Immature natural killer cell (primary cell): ENCODE measurements at places on chromosomes 5 and 9.

DNA sequence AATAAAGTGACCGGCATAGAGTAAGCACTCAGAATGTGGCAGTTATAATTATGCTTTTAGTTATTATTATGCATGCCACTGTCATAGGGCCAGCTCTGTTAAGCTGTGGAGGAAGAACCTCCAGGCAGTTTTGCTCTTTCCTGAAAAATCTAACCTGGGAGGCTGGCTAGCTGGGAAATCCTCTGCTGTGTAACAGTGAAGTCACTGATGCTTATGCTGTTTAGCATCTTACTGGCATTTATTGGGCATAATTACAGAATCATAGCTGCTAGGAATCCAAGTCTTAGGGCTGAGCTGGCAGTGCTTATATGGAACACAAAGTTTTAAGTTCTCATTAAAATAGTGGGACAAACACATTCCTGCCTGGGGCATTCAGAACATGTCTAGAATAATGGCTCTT is 5.5 kb upstream of the GSN start:
- no peak for DNase-seq

- no peak for DNase-seq
Measured at GRCh38 chr5:94028001-94028400, 286.6 kb upstream of the POU5F2 start.

- no peak for DNase-seq
Measured at GRCh38 chr5:127772531-127772930, 69.3 kb downstream of the CCDC192 start.

DNA sequence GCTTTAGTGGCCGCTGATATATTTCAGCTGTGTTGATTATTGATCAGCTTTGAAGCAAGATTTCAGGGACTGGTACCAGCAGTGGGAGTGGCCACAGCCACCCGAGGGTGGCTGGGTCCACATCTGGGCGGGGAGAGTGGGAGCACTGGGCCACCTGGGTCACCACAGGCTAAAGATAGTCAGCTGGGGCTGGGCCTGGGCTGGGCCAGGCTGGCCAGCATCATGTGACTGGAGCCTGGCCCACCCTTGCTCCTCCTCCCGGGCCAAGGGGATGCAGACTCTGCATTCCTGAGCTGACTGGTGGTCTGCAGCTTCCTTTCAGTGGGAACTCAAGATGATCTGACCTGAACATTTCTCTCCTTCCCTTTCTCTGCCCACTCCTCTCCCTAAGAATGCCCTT is 27.1 kb downstream of the LARP1 start:
- DNase-seq: no peak

DNA sequence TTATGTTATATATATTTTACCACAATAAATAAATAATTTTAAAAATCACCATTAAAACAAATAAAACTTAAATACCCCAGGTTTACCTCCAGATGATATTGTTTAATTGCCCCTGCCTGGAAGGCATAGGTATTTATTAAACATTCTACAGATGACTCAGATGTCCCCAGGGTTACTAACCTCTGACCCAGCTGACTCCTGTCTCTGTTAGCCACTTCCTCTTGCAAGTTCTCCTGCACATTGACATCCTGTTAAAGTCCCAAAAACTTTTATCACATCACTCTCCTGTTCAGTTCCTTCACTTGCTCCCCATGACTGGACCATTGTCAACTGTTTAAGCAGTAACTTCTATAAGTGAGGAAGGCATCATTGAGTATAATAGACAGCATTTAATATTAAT is 37.0 kb upstream of the RAB3C start:
- DNase-seq: no peak

DNA sequence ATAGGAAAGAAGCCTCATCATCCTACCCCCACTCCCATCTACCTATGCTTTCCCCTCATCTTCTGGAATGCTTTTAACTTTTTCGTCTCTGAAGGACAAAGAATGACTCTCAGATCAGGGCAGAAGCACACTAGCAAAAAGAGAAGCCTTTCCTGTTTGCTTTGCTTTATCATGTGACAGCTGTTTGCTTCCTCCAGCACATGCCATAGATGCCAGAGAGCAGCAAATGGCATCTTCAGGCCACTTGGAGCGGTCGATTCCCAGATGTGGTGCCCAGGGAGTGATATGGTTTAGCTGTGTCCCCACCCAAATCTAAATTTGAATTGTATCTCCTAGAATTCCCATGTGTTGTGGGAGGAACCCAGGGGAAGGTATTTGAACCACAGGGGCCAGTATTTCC is 294.8 kb downstream of the GADD45G start:
- DNase-seq: no peak

- no peak for DNase-seq
Measured at GRCh38 chr9:3971391-3972082, 328.3 kb downstream of the GLIS3 start.

- no peak for DNase-seq
Measured at GRCh38 chr9:95901506-95901905, 26.0 kb downstream of the ERCC6L2 start.

- no peak for DNase-seq
Measured at GRCh38 chr9:94577571-94577970, 16.1 kb downstream of the FBP2 start.

DNA sequence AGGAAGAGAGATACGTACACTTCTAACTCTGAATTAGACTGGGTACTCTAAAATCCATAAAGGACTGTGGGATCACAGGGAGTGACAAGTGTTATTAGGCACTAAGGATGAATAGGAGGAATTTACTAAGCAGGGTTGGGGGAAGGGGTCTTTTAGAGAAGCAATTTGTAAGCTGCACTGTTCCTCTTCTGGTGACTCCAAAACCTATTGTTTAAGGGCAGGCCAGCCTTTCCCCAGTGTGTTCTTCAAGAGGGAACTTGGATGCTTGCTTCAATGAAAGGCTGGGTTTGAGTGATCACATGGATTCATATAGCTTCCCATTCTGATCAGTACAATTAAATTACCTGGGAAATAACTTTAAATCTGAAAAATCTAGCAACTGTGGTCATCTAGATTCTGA is 71.8 kb downstream of the STX17 start:
- DNase-seq: no peak

GRCh38 chr5:12704955-12705354 is 800.7 kb upstream of the CTNND2 start:
- no peak for DNase-seq

GRCh38 chr5:145129797-145130196 is 705.3 kb downstream of the PRELID2 start:
- DNase-seq: no peak

DNA sequence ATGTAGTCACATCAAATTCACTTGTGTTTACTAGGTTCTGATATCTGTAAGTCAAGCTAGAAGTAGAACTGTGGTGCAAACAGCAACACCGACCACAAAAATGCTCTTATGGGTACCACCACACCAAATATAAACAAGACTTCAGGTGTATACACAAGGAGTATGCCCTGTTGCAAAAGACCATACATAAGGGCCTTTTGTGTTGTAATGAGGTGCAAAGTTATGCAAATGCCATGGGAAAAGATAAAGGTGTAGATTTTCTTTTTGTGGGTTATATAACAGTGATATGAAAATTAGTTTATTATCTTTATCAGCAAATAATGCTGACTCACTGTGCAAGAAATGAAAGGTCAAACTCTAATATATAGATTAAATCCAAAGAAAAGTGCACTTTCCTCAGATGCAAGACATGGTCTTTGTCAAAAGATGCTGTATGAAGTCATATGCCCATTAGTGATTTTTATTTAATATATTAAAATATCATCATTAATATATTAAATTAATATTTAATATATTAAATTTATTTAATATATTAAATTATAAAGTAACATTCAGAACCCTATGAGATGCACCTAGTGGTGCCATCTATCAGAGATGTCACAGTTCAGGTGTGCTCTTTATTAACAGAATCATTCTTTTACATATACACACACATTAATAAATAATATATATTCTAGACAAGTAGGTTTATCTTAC is 26.7 kb upstream of the ALDH1A1 start:
- DNase-seq: no peak

- DNase-seq: no peak
Measured at GRCh38 chr5:59107692-59108091, 524.8 kb downstream of the RAB3C start.

- no peak for DNase-seq
Measured at GRCh38 chr9:110622368-110622767, 42.8 kb upstream of the SVEP1 start.

GRCh38 chr9:25960178-25960577 is 281.9 kb upstream of the TUSC1 start:
- no peak for DNase-seq

- no peak for DNase-seq
Measured at GRCh38 chr9:115050002-115050490, 67.9 kb downstream of the TNC start.

DNA sequence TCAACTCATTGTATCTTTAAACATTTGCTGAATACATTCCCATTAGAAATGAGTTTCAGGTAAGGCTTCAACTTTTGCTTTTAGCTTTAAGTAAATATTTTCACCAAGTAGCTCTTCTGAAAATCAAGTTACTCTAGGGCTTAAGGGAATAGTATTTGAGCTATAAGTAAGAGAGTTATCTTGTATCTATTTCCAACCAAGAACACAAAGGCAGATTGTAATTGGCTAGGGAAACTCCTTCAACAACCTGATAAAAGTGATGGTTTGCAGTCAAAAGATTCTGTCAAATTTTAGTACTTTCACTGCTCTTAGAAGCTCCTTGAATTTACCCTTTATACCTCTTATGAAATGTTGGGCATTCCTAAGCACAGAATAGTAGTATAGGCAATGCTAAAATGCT is 13.0 kb downstream of the ELL2 start:
- no peak for DNase-seq

DNA sequence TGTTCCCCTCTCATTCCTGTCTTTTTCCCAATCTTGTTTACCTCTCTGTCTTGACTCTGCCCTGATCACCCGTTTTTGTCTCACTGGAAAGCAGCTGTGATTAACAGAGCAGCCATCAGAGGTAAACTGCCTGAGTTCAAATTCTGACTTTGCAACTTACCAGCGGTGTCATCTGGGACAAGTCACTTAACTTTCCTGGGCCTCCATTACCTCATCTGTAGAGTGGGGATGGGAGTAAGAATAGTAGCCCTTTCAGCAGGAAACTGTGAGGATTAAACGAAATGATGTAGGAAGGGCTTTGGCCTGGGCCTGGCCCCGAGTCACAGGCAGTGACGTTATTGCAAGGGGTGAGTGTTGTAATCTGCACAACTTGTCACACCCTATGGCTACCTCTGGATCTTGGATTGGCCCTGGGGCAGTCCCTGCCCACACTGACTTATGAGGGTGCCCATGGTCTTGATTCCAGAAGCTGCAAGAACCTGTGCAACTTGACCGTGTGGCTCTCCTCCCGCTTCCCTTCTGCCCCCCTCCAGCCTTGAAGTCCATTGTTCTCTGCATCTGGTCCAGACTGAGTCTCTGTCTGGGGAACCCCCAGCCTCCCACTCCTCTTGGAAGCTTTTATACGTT is 657 bp upstream of the PCDH12 start:
- DNase-seq: no peak

GRCh38 chr9:87628346-87628745 is 97.6 kb upstream of the CTSL start:
- no peak for DNase-seq

- DNase-seq: no peak
Measured at GRCh38 chr5:180898621-180899246, at the start of gene BTNL8. TSS of gene BTNL8 (plus strand) at chr5:180899159. CDS start at chr5:180899311, 152 bp downstream.

DNA sequence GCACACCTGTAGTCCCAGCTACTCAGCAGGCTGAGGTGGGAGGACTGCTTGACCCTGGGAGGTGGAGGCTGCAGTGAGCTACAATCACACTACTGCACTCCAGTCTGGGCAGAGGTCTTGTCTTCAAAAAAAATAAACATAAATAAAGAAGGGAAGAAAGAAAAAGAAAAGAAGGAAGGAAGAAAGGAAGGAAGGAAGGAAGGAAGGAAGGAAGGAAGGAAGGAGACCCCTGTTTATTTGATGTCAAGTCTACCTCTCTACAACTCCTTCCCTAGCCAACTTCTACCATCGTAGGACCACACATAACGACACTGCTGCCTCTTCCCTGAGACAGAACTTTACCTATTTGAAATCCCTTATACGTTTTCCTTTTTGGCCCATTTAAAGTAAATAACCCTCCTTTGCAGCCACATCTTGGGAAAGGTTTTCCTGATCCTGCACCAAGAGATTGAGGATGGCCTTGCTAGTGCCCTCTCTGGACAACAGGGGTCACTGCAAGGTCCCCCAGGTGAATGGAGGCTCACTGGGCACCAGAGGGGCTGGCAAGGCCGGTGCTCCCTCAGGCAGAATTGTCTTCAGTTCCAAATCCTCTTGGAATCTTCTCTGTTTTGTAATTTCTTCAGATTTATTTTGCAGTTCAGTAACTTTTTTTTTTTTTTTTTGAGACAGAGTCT is 10.5 kb downstream of the RPS14 start:
- DNase-seq: no peak

- no peak for DNase-seq
Measured at GRCh38 chr5:131488463-131488862, 146.6 kb downstream of the RAPGEF6 start.

DNA sequence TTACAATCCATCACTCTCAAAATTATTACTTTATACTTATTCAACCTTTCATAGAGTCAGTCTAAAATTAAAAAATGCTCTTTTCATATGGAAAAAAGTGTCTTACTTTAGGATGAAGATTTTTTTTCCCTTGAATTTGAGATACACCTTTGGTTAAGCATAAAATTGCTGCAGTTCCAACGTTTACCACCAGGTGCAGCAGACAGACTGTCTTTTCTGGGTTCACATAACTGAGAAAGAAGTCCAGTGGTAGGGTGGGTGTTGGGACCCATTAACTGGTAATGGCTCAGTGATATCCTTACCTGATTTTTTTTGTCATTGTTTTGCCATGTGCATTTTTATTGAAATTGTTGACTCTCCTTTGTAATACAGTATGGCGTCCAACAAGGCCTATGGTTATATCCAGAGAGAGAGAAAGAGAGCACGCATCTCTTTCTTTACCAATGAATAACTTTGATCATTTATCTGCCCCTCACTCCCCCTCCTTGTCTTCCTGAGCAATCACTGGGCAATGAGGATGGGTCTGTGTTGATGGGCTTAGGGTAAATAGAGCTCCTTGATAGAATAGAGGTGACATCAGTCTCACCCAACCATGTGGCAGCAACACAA is 98.4 kb downstream of the FBXL7 start:
- no peak for DNase-seq

- no peak for DNase-seq
Measured at GRCh38 chr5:51859624-51860023, 476.4 kb downstream of the ISL1 start.

DNA sequence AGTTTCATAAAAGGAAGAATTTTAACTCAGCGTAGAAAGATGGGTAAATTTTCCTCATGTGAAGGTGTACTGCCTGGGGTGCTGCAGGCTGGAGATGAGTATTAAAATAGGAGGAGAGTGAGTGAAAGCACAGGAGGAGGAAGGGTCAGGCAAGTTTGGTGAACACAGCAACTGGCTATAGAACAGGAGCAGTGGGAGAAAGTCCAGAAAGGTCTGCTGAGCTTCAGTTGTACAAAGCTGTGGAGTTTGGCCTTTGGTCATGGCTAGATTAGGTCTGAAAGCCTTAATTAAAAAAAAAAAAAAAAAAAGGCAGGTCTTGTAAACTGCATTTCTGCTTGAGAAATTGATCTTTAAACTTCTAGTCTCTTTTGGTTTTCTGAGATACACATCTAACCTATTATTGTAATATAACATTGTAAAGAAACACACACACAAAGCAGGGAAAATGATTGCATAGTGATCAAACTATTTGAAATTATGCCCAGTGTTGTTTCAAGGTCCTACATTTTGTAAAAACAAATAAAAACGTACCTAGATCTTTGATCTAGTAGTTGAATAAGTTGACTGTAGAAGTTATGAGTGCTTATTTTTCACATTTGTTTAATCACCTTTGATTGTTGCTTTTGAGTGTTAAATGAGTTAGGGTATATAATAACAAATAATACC is 43.6 kb downstream of the MAP3K1 start:
- no peak for DNase-seq

- DNase-seq: no peak
Measured at GRCh38 chr9:13529321-13530104, 250.0 kb upstream of the MPDZ start.
